Left lobe of liver (tissue), 2 donors: ENCODE measurements at places on chromosomes 12 and 14. TPM values are rescaled to one million over a fixed set of nuclear protein-coding genes. Genes with fewer than 3 reads are reported as not detected.

The TSHR gene
- total RNA-seq: 0.15 TPM

The KRT78 gene
- total RNA-seq: not detected

The FAR2 gene
- total RNA-seq: 1.1 TPM

The NEDD1 gene
- total RNA-seq: 3.1 TPM

The C1S gene
- 1,760 TPM for total RNA-seq

The ARHGAP5 gene
- total RNA-seq: 38.4 TPM

The PCNX1 gene
- 30.5 TPM for total RNA-seq

The COX8C gene
- not detected for total RNA-seq

The TRPV4 gene
- total RNA-seq: 6.7 TPM

The TMEM30B gene
- total RNA-seq: 10.5 TPM

The PDE3A gene
- total RNA-seq: 0.75 TPM

The DEPDC4 gene
- total RNA-seq: 2.5 TPM

The KLRD1 gene
- 0.53 TPM for total RNA-seq

The CEBPE gene
- not detected for total RNA-seq

The KRT2 gene
- total RNA-seq: not detected

The TPPP2 gene
- 4.6 TPM for total RNA-seq

The TRIM9 gene
- total RNA-seq: 0.20 TPM

The TXNDC16 gene
- 2.9 TPM for total RNA-seq

The CDC42BPB gene
- total RNA-seq: 45.0 TPM

The SCNN1A gene
- 6.8 TPM for total RNA-seq

The MEG3 gene
- total RNA-seq: 26.7 TPM

The NRIP2 gene
- total RNA-seq: 0.15 TPM

The TAS2R9 gene
- total RNA-seq: not detected

The KRR1 gene
- total RNA-seq: 18.7 TPM

The CLEC4A gene
- 0.33 TPM for total RNA-seq
